BE2C (cell line): ENCODE measurements at places on chromosomes 2 and 18.

GRCh38 chr2:28833740-28834470, 23.3 kb downstream of the SPDYA start:
- no peak for DNase-seq

GRCh38 chr2:149330127-149331022, at the start of gene LYPD6:
TSS of gene LYPD6 (plus strand) at chr2:149330587. CDS start at chr2:149437709, 107,122 bp downstream.
- DNase-seq, result peak; percentile 68

GRCh38 chr2:66496670-66497420, 61.9 kb downstream of the MEIS1 start:
- DNase-seq, result no peak

GRCh38 chr2:72793798-72794440, 31.9 kb downstream of the EXOC6B start:
- DNase-seq, result no peak

DNA sequence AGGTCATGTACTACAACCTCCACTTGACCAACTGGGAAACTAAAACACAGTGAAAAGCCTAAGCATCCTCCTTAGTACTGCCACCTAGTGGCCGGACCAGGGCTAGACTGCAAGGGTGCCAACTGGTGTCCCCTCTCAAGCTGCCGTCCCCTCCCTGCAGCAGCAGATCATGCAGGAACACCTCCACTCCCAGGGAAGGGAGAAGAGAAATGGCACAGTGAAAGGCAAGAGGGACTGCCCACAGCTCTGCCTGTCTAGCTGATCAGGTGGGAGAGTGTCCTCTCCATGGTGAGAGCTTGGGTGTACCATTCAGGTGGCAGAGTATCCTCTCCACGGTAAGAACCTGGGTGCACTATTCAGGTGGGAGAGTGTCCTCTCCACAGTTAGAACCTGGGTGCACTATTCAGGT, 78.1 kb downstream of the AAK1 start:
- peak; percentile 54 for DNase-seq

GRCh38 chr2:43407935-43408334, 181.5 kb upstream of the ZFP36L2 start:
- no peak for DNase-seq

DNA sequence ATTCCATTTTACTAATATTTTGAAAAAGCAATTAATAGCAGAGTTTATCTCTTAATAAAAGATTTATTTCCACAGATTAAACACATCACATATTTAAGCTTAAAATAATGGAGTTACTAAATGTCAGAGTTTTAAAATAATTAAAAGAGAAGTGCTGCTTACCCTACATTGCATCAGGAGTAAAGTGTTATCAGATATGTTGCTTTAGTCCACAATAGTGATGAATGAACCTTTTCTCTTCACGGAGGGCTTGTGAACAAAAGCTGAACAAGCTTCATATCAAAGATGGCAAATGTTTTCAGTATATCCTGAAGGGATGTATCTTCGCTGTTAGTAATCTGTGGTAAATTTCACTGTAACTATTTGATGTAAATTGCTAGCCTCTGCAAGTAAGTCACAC, 69.4 kb upstream of the TTC27 start:
- DNase-seq, result no peak

DNA sequence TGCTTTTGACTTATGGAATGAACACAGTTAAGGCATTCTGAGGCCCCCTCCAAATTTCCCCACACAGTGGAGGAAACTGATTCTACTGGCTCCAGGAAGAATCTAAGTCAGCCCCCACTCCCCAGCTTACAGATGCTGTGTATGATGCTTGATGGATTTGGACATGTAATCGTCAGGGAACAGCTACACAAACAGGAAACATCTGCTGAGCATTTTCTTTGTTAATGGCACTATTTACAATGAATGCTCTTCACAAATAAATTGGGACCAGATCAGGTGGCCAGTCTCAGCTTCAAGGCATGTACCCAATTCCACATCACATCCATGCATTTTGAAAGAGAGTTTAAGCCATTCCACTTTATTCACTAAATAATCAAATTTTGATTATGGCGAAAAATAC, 562.3 kb downstream of the SOX11 start:
- no peak for DNase-seq

DNA sequence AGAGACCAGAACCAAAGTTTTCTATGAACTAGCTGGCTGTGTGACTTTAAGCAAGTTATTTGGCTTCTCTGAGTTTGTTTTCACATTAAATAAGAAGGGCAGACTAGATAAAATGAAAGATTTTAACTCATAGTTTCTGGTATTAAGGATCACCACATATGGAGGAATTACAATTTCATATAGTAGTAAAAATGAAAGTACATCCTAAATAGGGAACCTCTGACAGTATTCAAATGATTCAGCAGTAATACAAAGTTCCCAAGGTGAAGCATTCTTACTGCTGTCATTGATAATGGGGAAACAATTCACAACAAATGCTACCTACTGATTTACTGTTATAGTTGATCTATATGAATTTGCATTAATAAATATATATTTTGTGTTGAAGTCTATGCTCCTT, 170.3 kb upstream of the VRK2 start:
- no peak for DNase-seq

DNA sequence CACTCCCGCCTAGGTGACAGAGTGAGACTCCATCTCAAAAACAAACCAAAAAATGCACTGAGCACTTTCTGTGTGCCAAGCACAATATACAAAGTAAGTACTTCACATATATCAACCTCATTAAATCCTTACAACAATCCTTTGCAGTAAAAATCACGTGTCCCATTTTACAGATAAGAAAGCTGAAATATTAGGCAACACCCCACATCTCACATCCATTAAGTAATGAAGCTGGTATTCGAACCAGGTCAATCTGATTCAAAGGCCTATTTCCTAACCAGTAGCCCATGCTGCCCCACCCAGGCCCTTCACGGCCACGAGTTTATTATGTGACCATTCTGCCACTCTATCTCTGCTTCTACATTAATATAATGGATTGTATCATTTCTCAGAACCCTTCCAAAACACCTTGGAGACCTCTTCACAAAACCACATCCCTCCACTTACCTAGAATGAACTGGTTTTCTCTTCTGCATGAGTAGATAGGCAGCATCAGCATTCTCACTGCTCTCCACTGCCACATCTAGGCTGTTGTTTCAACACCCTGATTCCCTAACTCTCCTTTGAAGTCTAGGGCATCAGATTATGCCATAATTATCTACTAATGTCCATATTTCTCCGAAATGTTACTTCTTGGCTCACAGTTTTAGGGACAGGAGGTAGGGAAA, 3.1 kb upstream of the EXOC6B start:
- DNase-seq, result no peak

DNA sequence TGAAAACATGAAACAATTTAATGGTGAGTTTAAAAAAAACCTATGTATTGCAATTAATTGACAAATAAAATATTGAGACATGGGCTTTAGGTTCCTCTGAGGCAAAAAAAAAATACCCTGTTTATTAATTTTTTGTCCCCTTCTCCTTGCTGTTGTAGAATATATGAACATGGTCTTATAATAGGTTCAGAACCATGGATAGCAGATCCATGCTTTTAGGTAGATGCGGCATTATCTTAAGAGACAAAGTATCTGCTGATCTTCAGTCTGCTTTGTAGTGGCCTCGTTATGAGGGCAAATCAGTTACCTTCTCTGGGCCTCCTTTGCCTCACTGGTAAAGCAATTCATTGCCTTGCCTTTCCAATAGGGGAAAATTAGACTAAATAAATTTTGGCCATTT, 850.7 kb downstream of the NRXN1 start:
- no peak for DNase-seq

DNA sequence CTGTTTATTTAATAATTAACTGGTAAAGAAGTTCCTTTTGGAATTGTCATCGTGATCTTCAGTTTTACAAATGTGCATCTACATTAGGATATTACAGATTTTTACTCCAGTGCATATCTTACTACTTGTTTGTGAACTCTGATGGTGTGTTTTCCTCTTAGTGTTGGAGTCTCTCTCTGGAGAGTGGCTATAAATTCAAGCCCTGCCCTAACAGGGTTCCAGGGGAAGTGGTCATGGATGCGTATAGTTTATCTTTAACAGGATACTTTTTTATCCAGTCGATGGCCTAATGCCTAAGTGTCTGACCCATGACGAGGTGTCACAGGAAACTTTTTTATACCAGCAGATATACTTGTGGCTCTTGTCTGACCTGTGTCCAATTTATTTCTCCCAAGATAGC, 75.4 kb downstream of the CHN1 start:
- DNase-seq, result no peak

- DNase-seq, result no peak
These were observed 93.6 kb upstream of the FAM117B start for GRCh38 chr2:202541137-202541536.

- no peak for DNase-seq
These were observed 249.2 kb downstream of the NBAS start for GRCh38 chr2:15311926-15312325.

DNA sequence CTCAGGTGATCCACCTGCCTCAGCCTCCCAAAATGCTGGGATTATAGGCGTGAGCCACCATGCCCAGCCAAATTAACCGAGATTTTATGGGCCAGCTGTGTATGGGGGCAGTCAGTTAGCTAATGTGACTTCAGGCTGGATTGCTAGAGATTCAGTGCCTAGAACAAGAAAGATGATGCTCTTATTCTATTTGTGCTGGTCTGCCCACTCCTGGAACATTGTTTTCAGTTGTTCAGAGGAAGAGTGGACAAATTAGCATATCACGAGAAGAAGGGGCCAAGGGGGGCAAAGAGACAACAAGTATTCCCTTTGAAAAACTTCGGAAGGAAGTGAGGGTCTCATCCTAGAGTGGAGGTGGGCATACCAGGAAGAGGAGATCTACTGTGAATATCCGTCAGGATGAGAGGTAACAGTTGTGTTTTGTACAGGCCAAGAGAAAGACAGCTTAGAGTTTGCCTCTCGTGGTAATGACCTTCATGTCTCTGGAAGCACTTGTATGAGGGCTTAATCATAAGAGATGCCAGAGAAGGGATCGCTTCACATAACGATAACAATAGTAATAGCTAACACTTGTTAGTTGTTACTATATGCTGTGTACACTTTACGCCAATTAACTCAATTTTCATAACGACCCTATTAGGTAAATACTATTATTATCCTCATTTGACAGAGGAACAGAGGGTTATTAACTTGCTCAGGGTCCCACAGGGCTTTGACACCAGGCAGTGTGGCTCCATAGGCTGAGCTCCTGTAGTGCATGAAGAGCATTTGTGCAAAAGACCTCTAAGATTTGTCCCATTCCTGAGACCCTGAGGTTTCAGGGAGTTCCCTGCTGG, 138.3 kb downstream of the DDX1 start:
- DNase-seq, result no peak

- no peak for DNase-seq
These were observed 810.3 kb upstream of the SALL3 start for GRCh38 chr18:78169174-78169864.

GRCh38 chr2:182379241-182379640, 47.6 kb downstream of the PDE1A start:
- no peak for DNase-seq

DNA sequence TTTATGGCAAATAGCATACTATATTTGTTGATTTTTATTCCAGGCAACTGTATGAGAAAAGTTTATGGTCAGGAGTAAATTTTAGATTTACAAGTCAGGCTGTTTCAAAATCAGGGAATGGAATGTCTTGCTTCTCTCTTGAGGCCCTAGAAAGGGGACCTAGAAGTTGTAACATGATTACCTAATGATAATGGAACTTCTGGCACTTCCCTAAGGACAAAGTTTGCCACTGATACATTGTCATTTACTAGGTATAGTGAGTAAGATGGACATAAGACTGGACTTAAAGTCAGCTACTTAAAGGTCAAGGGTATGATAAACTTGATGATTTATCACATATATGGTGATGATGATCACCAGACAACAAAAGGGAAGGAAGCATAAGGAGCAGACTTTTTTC, 103.3 kb upstream of the VRK2 start:
- no peak for DNase-seq

DNA sequence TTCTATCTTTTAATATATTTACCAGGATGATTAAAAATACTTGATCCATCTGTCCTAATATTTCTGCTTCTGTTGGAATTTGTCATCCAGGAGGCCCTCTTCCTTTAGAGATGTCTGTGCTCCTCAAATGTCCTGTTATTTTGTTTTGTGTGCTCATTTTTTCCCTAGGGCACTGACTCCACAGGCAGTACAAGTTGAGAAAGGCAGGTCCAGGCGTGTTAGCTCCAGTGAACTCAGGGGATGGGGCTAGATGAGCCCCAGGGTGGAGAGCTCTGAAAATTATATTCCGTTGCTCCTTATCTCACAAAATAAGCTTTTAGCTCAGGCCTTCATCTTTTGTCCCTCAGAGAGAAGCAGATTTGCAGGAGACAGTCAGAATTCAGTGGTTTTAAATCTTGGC, 105.7 kb downstream of the SLC4A3 start:
- DNase-seq, result no peak

DNA sequence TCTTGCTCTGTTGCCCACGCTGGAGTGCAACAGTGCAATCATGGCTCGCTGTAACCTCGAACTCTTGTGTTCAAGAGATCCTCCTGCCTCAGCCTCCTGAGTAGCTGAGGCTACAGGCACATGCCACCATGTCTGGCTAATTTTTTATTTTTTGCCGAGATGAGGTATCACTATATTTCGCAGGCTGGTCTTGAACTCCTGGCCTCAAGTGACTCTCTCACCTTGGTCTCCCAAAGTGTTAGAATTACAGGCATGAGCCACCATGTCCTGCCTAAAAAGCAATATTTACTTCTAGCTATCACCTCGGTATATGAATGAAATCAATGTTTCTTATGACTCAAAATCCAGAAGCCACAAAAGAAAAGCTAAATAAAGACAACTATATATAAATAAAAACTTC, 2.2 kb downstream of the BUB1 start:
- DNase-seq, result no peak

DNA sequence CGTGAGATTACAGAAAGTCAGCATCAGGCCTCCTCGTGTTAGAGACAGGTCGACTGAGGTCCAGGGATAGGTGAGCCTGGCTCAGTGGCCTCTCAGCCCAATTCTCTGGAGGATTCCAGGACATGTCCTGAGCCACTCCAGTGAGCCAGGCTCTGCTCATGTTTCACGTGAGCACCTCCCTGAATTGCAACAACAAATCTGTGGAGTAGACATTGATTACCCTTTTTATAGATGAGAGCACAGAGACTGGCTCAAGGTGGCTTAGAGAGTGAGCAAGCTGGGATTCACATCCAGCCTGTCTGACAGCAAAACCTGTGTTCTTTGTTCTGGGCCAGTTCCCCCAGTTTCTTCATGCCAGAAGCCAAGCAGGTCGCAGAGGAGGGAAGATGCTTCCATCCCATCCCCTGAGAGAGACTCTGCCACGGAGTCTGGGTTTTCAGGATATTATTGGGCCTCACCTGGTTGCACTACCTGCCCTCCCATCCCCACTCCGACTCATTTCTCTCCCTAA, 46.4 kb downstream of the HS1BP3 start:
- peak; percentile 4 for DNase-seq

DNA sequence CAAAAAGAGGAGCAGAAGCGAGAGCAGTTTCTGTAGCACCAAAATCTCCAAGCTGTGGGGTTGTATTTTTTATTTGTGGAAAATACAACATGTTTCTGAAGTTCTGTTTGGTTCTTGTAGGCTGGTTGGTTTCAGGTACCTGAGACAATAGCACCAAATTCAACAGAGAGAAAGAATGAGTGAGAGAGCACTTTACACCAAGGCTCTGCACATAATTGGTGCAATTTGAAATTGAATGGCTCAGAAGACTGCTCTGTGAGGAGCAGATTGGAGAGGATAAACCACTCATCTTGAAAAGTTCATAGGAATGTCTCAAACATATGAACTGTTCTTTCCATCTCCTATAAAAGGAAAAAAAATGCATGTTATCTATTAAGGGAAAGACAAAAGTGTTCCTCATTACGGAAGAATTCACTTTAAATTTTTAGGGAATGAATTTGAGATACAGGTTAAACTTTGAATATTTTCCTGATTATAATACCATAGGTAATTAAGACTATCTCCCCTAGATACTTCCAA, 175.1 kb downstream of the ATAD2B start:
- DNase-seq, result no peak
